ENCODE measurements at places on chromosomes 3 and 15.

DNA sequence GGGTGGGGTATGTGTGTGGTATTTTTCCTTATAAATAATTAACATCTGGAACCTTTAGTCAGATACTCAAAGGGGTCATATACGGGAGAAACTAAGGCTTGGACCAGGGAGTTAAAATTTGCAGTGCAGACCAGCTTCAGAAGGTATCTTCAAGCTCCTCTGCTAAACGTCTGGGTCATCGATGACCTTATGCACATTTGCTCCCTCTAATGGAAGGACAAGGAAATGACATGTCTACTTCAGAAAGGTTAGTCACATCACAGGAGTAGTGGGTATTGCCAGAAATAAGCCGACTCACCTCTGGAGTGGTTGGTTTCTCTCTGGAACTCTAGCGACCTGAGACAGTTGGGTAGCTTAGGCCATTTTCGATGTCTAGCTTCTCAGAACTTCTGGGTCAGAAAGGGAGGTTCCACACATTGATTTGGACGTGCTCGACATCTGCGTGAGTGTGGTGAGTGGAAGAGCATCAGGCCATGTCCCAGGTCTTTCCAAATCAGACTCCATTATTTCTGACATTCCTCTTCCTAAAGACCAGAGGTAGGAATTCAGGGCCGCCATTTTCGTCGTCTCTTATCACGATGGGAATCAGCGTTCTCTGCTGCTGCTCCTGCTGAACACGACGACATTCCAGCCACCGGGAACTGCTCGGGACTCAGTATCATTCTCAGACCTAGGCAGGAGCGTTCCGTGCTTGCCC, 31.8 kb upstream of the RASA2 start:
- peak; percentile 77 for DNase-seq

- no peak for DNase-seq
Measured at GRCh38 chr3:59970376-59970775, 920.6 kb upstream of the CFAP20DC start.

DNA sequence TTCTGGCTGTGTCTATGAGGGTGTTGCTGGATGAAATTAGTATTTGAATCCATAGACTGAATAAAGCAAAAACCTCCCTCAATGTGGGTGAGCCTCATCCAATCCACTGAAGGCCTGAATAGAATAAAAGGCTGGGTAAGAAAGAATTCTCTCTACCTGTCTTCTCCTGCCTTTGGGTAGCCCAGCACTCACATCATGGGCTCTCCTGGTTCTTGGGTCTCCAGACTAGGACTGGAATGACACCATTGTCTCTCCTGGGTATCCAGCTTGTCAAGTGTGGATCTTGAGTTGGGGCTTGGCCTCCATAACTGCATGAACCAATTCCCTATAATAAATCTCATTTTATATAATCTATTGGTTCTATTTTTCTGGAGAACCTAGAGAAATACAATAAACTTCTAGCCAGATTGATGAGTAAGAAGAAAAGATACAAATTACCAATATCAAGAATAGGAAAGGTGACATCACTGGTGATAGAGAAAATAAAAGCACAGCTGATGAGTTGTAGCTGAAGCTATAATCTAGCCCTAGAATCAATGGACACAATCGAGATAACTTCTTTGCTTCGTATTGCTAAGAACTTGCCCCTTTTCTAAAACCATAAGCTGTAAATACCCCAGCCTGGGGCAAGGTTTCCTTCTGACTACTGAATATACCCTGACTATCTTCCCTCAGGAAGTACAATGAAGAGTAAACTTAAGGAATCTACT, 106.4 kb downstream of the ANO10 start:
- DNase-seq = no peak

- DNase-seq = no peak
Measured at GRCh38 chr15:47614360-47615011, 102.8 kb upstream of the SEMA6D start.

- no peak for DNase-seq
Measured at GRCh38 chr3:139269984-139270383, 73.8 kb upstream of the MRPS22 start.

DNA sequence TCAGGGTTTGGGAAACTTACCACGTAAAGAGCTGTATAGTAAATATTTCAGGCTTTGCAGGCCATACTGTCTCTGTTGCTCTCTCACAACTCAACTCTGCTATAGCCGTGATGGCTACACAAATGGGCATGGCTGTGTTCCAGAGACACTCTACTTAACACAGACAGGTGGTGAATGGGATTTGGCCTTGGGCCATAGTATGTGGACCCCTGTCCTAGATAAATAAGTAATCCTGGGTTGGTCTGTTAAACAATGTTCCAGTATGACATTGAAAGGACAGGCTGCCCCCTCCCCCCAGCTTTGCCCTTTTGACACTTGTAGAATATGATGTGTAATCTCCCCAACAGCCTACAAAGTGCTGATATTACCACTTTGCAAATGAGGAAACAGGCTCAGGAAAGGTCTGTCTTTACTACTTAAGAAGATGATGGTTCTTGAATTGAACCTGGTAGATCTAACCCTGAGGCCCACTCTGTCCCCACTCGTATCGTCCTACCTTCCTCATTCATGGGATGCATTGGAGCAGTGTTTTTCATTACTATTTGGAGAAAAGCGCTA, 38.4 kb downstream of the SLCO3A1 start:
- DNase-seq = peak; percentile 9

DNA sequence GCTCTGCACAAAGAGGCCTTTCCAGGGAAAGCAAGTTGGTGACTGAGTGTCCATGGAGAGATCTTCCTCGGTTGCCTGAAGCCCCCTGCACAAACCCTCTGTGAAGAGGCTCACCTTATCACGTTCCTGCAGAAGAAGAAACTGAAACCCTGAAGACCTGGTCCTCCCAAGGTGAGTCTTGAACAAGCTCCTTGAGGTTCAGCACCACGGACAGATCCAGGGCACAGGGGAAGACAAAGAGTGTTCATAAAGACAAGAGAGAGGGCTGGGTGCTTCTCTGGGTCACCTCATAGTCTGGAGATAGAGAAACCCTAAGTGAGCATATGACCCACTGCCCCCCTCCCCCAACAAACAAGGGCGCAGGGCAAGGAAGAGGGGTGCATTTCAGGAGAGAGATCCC, 21.7 kb upstream of the TBC1D21 start:
- no peak for DNase-seq

- no peak for DNase-seq
Measured at GRCh38 chr3:116032176-116032575, 408.9 kb downstream of the GAP43 start.

Measured in SHP77 treated with DMSO at 0.1 percent for 48 hours (cell line).